ENCODE measurements at places on chromosomes 3 and 15.

GRCh38 chr15:31387479-31388118, 61.0 kb downstream of the KLF13 start:
- DNase-seq, result no peak

GRCh38 chr3:156017352-156018030, 102.9 kb upstream of the KCNAB1 start:
- no peak for DNase-seq

GRCh38 chr3:81249540-81250029, 511.9 kb downstream of the GBE1 start:
- DNase-seq, result no peak

DNA sequence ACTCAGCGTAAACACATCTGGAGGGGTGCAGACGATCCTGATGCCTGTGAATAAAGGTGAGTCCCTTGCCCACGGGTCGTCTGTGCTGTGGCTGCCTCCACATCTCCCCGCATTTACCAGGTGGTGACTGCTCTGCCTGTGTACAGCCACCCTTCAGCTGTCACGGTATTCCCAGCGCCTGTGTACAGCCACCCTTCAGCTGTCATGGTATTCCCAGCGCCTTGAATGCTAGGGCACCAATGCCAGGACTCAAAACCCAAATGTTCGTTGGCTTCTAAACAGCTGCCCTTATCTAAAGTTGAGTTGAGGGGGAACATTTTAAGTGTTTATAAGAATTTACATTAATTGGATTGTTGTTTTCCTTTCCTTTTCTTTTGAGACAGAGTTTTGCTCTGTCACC, 27.4 kb downstream of the MAP6D1 start:
- no peak for DNase-seq

DNA sequence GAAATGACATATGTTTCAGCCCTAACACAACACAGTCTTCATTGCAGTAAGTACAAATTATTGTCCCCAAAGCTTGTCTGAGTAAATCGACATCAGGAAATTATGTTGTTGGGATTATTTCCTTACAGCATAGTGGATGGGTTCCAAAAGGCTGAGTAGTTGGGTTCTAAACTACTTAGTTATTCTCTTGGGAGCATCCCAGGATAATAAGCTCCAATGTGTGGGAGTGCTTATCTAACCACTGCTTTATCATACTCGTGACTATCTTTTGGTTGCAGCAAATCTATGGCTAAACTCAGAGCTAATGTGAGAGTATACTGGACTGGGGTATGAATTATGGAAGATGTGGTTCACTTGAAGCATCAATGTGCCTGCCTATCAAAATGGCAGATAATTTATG, 128.5 kb downstream of the RBMS3 start:
- no peak for DNase-seq

DNA sequence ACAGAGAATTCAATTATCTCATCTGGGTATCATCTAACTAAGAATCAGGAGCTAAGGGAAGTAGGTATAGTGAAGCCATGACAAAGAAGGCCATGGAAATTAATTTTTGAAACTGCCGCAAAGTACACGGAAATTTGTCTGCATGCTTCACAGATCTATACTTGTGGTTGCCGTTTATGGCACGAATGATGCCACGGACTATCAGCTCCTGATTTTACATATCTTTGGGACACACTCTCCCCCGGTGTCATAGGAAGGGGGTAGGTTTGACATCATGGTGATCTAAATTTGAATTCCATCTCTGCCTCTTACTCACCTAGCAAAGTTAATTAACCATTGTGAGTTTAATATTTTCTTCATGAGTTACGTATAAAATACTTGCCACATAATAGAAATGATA, 14.0 kb downstream of the ARPP21 start:
- no peak for DNase-seq

- no peak for DNase-seq
Observed at GRCh38 chr3:60610441-60611112, 640.7 kb downstream of the FHIT start.

DNA sequence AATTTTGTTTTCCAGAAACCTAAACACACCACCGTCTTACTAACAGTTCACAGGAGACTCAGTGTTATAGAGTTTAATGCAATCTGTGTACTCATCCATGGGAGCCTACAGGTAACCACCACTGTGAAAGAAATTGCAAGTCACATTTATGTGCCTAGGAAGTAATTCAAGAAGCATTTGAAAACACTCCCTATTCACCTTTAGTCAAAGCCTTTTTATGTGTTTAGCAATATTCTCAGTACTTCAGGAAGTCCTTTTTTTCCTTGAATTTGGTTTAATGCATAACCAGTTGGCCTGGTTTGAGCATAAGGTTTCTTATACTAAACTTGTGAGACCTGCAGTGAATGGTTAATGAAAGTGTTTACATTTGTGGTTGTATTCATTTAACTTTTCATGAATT, 346.1 kb downstream of the CHST2 start:
- no peak for DNase-seq

DNA sequence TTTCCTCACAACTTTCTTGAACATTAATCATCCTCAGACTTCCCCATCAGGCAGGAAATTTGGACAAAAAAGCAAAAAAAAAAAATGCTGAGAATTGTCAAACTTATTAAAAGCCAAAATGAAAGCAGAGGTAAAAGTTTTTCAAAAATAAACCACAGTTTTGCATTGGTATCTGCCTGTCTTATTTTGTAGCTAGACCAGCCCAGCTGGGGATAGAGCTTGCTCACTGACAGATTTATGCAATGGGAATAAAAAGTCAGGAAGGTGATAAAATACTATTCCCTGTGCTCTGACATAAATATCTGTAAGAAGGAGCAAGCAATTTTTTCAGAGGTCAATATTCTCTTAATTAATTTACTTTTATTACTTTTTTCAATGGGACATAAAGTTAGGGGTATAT, 1006.7 kb upstream of the ALCAM start:
- no peak for DNase-seq

- no peak for DNase-seq
Observed at GRCh38 chr3:106255870-106256248, 387.0 kb upstream of the CBLB start.

DNA sequence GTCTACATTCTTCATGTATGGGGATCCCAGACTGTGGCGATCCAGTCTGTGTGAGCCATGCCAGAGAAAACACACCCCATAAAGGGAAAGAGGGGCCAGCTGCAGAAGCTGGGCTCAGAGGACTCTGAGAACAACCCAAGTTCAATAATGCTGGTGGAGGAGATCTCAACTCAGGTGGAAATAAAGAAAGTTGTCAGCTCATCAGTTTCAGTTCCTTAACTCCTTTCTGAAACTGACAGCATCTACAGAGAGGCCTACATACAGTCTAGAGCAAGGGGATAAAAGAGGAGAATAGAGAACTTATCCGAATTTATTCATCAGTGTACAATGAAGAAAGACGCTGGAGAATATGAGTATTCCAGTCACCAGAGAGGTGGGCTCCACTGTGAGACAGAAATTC, 77.0 kb downstream of the NTRK3 start:
- DNase-seq, result no peak

- DNase-seq, result no peak
Observed at GRCh38 chr3:54421943-54422342, 299.6 kb downstream of the CACNA2D3 start.

- no peak for DNase-seq
Observed at GRCh38 chr3:69970827-69971226, 28.7 kb upstream of the SAMMSON start.

- DNase-seq, result no peak
Observed at GRCh38 chr3:42655331-42655888, 1.9 kb downstream of the ZBTB47 start.

- DNase-seq, result no peak
Observed at GRCh38 chr3:107284612-107285011, 92.6 kb upstream of the CCDC54 start.

DNA sequence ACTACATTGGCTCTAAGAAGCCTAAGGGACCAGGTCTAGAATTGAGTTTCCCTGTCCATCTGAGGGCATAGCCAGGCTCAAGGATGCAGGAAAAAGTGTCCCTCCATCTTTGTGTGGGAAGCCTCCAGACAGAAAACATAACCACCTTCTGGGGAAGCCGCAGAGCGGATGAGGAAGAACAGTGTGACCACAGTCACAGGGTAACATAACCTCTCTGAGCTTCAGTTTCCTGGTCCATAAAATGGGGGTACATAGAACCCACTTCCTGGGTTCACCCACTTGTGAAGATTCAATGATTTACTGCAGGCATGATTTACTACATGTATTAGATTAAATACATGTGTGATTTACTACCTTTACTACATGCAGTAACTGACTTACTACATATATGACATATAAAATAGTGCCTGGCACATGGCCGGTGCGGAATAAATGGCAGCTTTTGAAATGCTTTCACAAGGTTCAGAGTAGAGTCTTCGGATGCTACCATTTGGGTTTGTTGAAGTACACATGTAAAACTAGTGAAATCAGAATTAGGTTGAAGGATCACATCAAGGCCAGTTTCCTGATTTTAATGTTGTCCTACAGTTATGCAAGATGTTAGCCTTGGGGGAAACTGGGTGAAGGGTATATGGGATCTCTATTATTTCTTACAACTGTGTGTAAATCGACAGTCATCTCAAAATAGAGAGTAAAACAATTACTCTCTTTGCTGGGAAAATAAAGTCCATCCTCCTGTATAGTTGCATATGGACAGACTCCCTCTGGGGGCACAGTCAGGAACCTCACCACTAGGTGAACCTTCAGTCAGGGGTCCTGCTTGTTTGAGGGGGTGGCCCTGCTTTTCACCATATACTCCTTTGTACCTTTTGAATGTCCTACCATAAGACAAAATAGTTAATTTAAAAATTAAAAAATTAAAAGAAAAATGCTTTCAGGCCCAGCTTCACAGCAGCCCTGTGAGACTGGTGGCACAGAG, 86.0 kb downstream of the SEMA5B start:
- DNase-seq, result no peak

Measured in T-helper 1 cell (primary cell).